ENCODE measurements at places on chromosomes 13 and 19. TPM values are rescaled to one million over a fixed set of nuclear protein-coding genes. Genes with fewer than 3 reads are reported as not detected.

GRCh38 chr19:21398851-21399250, 1.9 kb downstream of the ZNF493 start:
- DNase-seq, result no peak

- no peak for DNase-seq
These were observed 18.8 kb downstream of the ZSCAN5A start for GRCh38 chr19:56295531-56296455.

- DNase-seq, result peak; percentile 81
These were observed 19.3 kb downstream of the CCNE1 start for GRCh38 chr19:29831041-29831548.

DNA sequence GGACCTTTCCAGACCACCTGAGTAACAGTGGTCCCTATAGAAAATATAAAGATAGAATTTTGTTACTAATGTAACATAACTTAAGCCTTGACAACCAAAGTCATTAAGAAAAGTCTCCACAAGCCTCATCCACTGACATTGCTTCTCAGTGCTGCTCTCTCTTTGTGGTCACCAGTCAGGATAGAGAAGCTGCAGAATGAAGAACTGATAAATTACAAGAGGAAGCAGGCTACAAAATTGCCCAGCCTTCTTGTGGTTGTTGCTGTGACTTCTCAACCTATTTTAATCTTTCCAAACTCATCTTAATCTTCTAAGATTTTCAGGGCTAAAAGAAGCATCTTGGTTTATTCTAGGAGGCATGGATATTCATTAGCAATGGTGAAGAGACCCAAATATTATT, 343.8 kb downstream of the MZT1 start:
- no peak for DNase-seq

NCCRP1 gene
- total RNA-seq, result not detected

MISP3 gene
- 0.69 TPM for total RNA-seq
